ENCODE measurements at places on chromosomes 6 and 20. TPM values are rescaled to one million over a fixed set of nuclear protein-coding genes. Genes with fewer than 3 reads are reported as not detected.

- no peak for DNase-seq
Observed at GRCh38 chr6:91667596-91667995, 1080.7 kb upstream of the MAP3K7 start.

- no peak for DNase-seq
Observed at GRCh38 chr6:39366931-39367618, 44.6 kb upstream of the KCNK16 start.

Gene OR2H1
- not detected for polyA plus RNA-seq

Gene NKAIN4
- 0.14 TPM for polyA plus RNA-seq

- no peak for DNase-seq
Observed at GRCh38 chr20:50286174-50286511, 95.5 kb downstream of the CEBPB start.

Gene FRS3
- 7.8 TPM for polyA plus RNA-seq

Gene TUBB2B
- 3.8 TPM for polyA plus RNA-seq

Gene EDN1
- 5.9 TPM for polyA plus RNA-seq

Gene DNMT3B
- 2.4 TPM for polyA plus RNA-seq

- DNase-seq = no peak
Observed at GRCh38 chr6:72504406-72504805, 117.5 kb upstream of the KCNQ5 start.

DNA sequence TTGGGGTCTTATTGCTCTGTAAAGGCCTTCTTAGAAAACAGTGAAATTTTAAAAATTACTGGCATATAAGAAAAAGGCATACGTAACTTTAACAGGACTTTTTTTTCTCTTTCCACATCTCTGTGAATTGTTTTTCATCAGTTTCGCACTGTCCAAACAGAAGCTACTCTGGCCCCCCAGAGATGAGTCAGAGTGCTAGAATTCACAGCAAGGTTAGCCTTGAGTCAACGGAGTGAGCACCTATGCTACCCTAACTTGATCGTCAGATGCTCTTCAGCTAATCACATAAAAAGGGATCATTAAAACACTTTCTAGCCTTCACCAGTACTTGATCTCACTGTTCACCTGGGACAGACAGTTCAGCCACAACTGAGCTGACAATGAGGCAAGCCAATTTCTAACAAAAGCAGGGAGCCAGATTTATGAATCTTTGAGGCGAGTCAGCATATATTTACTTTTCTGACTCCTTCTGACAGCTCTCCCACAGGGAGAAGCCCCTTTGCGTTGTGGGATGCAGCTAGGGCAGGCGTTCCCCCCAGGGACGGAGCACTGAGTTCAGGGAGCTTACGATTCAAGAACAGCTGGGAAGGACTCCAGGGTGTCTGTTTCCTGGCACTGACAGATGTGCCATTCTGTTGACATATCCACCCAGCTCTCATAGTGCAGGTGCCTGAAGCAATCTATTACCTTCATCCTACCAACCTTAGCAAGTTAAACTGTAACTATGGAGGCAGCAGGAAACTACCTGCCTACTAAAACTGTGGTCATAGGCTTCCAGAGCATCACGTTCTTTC is 46.4 kb upstream of the SPDEF start:
- no peak for DNase-seq

- DNase-seq = no peak
Observed at GRCh38 chr6:142722012-142722411, 223.0 kb downstream of the HIVEP2 start.

DNA sequence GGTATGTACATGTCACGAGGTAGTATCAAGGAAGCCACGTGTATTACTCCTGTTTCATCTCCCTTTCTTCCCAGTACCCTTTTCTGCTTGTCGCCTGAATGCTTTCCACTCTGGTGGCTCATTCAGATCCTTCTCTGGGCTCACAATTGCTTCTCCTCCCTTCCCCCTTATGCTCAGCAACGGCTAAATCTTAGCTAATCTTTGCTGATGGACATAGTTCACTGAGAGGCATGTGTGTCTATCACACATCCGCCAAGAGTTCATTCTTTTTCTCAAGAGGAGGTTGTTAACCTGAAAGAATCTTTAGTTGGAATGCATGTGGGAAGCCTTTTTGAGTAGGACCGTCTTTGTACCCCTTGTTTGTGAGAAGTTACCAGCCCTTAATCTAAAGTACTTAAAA is 25.8 kb upstream of the MROH8 start:
- DNase-seq = no peak

Gene GLP1R
- 3.4 TPM for polyA plus RNA-seq

DNA sequence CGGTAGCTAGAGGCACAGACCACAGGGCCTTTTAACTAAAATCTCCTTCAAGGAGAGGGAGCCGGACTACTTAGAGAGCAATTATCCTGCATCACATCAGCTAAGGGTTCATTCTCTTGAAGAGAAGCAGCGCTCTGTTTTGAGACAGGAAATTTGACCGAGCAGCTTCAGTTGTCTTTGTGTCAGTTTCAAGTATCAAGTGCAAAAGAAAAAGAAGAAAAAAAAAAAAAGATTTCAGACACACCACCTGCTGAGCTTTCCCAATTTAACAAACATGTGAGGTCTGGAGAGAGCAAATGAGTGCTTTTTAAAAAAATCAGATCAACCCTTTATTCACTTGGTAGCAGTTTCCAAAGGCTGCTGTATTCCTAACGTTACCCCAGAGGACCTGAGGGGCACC is 273.5 kb upstream of the POU3F2 start:
- DNase-seq = no peak

DNA sequence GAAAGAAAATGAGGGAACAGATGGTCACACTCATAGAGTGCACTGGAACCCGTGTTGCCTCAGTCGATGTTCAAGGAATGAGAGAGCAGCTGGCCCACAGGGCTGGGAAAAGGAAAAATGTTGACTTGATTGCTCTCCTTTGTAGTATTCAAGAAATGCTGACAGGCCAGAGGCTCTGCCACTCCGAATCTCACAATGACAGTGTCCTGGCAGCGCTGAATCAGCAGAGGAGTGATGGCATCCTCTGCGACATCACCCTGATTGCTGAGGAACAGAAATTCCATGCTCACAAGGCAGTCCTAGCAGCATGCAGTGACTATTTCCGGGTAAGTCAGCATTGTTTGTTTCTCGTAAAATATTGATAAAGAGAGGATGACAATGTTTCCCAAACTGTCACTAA is 51.3 kb downstream of the KLHL32 start:
- DNase-seq = no peak

GRCh38 chr20:51750037-51750769 is 18.0 kb downstream of the ATP9A start:
- peak; percentile 74 for DNase-seq

Gene HEY2
- polyA plus RNA-seq = 1.6 TPM

Gene CEP43
- 5.7 TPM for polyA plus RNA-seq
